ENCODE measurements at places on chromosomes 3 and 15. TPM values are rescaled to one million over a fixed set of nuclear protein-coding genes. Genes with fewer than 3 reads are reported as not detected.

DNA sequence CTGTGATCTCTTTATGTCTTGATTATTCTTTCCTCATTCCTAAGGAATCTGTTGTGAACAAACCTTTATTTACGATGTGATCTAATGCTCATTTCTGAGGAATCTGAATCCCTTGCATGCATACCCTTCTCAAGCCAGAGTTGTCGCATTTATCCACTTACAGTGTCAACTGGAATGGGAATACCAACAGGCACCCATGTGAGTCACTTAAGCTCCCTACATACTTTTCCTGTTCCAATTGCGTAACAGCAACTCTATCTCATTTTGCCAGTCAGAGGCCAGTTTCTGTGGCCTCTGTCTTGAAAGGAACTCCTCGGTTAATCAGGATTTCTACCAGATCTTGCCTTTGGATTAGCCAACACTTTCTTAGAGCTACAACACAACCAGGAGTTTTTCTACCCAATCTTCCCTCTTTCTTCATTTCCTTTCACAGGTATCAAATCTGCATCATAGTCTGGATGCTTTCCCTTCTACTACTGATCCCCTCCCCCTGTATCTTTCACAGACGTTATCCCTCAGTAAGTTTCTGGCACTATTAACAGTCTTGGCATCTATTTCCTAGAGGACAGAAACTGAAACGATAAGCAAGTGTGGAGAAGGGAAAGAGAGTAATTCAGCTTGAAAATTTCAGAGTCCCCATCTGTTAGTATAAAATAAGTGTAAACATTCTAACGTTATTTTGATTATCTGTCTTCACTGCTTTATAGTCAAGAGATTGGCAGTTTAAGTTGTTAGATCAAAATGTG is 66.8 kb upstream of the BCHE start:
- DNase-seq: no peak

DNA sequence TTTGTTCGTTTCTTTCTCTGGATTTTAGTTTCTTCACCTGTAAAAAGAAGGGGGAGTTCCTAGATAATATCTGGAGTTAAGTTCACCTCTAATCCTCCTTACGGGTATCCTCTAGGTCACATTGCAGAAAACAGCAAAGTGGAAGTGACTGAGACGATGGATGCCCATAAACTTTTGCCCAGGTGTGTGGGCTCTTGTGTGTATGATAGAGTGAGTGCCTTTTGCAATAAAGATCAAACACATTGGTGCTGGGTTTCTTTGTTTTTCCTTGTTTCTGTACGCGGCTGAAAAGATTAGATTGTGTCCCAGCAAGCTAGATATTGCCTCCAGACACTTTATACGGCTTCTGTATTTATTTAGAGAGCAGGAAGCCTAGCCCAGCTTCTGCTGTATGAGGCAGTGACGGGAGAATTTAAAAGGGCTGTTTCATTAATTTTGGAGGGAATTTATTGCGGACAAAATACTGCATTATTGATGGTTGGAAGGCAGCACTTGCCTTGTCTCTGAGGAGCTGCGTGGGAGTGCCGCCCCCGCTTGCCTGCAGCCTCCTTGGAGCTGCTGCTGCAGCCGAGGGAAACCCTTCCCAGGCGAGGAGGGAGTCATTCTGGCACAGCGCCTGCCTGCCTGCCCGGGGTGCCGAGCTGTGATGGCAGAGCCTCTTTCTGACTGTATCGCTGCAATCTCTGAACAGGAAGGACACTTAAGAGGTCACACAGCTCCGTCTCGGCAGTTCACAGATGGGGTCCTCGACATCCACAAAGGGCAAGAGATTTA is 38.5 kb downstream of the PYDC2 start:
- peak; percentile 22 for DNase-seq

CFAP91 gene
- 16.1 TPM for total RNA-seq

GRCh38 chr3:82186017-82186416 is 424.6 kb upstream of the GBE1 start:
- no peak for DNase-seq

- DNase-seq: no peak
Observed at GRCh38 chr15:79944622-79945021, 26.4 kb downstream of the BCL2A1 start.

GRCh38 chr3:181999314-181999713 is 287.6 kb downstream of the SOX2 start:
- DNase-seq: no peak

GRCh38 chr3:196624907-196625306 is 14.6 kb upstream of the NRROS start:
- DNase-seq: no peak

GRCh38 chr3:156489462-156489911 is 65.4 kb downstream of the SSR3 start:
- no peak for DNase-seq

- DNase-seq: no peak
Observed at GRCh38 chr3:16770792-16771191, 114.0 kb upstream of the PLCL2 start.

- no peak for DNase-seq
Observed at GRCh38 chr3:81419228-81419627, 342.2 kb downstream of the GBE1 start.

DNA sequence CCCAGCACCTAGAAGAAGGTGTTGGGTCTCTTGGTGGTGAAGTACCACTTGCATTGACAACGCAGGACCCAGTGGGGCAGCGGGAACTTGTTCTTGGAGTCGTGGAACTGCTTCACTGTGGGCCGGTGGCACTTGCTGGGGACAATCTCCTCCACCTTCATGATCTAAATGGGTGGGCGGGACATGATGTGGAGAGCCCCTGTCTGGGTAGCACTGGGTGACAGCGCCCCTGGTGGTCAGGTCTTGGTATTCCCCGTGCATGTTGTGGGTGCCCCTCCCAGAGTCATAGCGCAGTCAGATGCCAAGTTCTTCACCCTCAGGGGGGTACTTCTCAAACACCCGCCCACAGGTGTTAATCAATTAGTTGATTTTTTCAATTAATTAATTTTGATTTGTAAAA is 60.2 kb downstream of the AGBL1 start:
- no peak for DNase-seq

GRCh38 chr3:100748220-100748619 is 38.9 kb downstream of the TFG start:
- no peak for DNase-seq

DNA sequence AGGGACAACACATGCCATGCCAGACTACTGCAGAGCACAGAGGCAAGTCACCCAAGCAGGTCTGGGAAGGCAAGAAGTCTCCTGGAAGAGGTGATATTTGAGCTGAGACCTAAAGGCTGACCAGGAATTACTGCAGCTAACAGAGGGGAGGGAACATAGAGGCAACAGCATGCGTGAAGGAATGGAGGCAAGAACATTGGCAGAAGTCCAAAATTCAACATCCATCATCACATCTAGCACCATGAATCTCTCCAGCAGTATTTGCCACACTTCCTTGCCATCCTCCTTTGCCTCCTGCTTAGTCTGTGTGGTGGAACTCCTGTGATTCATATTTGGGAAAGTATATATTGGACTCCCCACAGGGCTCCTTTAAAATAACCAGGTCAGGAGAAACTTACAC is 870 bp upstream of the TSEN2 start:
- DNase-seq: no peak

FBXL22 gene
- total RNA-seq: 27.5 TPM

GRCh38 chr3:70352215-70352614 is 39.8 kb upstream of the MDFIC2 start:
- DNase-seq: no peak

- no peak for DNase-seq
Observed at GRCh38 chr3:85800676-85801075, 841.9 kb downstream of the CADM2 start.
